ENCODE measurements at places on chromosomes 6 and 20.
A peak's percentile ranks its signal among the peaks of the same experiment; 100 is the strongest.

DNA sequence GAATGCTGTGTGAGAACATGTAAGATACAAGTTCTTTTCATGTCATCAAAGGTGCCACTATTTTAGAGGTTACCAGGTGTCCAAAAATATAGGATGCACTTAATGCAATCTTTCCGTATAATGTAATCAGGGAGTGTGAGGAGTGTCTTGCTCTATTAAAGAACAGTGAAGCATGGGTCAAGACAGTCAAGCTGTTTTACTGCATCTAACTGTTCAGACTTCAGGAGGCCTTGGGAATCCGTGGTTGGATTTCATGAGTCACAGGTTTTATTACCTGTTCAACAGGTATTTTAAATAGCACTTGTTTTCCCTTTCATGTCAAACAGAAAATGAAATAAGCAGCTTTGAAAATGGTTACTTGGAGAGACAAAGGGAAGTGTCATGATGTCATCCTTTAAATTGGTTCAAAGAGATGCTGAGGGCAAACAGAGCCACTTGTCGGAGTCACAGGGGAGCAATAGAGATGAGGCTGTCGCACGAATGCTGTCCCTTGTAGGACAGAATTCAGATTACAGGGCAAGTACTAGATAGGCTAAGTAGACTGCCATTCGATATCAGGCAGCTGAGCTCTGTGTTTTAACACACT lies 621.5 kb downstream of the QKI start:
- DNase-seq, result no peak

DNA sequence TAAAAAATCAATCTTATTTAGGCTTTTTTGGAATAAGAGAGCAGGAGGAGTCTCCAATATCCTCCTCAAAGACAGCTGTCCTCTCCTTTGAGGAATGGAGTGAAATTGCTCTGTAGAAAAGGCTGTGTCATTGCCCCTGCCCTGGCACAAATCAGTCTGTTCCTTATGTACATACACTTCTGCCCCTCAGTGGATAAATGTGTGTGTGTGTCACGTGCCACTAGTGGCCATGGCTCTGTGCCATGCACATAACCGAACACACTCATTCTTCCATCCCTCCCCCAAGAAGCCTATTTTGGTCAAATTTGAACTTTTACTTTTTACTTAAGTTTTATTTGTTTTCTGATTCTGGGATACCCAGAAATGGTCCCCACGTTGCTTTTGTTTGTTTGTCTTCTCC lies 49.2 kb downstream of the ANKS1A start:
- DNase-seq, result no peak

GRCh38 chr6:45667766-45668165 lies 290.0 kb upstream of the SUPT3H start:
- DNase-seq, result no peak

GRCh38 chr6:55176958-55177357 lies 2.6 kb downstream of the HCRTR2 start:
- no peak for DNase-seq

GRCh38 chr6:56644366-56644765 lies 1.7 kb upstream of the DST start:
- no peak for DNase-seq

DNA sequence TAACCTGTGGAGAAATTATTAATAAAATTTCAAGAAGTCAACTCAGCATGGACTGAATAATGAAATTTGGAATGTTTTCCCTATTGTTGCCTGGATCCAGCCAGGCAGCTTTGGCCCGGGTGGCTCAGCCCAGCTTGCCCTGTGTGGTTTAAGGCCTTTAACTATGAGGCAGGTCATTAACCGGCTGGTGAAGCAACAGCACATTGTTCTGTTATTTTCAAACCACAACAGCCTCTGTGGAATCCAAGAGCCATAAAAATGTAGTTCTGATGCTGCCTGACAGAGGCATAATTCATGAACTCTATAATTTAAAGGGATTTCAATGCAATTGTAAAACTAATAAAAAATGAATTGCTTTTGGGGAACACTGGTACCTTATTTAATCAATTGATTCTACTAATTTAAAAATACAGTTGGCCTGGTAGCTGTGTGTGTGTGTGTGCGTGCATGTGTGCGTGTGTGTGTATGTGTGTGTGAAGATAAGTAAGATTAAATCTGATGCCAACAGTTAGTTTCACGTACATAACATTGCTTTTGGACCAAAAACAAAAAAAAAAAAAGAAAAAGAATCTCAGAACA lies 117.7 kb downstream of the RPS12 start:
- DNase-seq, result peak; percentile 5

- DNase-seq, result peak; percentile 67
These were observed 15.6 kb downstream of the STX16 start for GRCh38 chr20:58666702-58667101.

- peak; percentile 73 for DNase-seq
These were observed at the start of gene AKAP7 for GRCh38 chr6:131135244-131136020. AKAP7 (plus strand) TSS chr6:131135467; CDS start chr6:131135764, 297 bp downstream.

GRCh38 chr6:170089963-170090362 lies 200.9 kb downstream of the DLL1 start:
- no peak for DNase-seq

DNA sequence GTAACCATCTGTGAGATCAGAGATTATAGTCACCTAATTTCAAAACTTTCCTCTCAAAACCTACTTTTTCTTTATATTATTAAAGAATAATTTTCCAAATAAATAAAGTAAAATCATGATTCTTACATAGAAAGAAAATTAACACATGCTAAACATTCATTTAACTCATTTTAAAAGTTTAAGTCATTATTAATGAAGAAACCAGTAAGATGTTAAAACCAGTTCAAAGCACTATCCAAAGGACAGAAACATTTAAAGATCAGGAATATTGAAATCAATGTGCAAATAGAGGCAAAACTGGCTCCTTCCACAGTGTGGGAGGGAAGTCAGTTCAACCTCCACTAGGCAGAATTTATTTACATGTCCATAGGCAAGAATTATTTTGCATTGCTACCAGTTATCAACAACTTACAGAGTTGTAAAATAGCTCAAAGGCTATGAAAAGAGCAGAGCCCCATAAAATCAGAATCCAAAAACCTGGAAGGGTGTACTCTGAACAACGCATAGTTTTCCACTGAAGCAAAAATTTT lies 146.9 kb downstream of the KHDC1L start:
- no peak for DNase-seq

DNA sequence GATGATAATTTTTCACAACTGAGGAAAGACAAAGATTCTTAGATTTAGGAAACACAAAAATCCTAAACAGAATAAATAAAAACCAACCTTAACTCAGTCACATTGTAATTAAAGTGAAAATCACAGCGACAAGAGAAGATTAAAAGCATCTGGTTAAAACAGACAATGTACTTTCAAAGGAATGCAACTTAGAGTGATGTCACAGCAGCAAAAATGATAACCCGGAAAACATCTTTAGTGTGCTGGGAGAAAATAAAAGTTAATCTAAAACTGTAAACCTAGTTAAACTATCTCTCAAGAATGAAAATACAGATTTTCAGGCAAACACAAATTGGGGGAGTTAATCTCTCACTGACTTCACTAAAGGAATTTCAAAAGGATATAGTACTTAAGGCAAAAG lies 76.8 kb upstream of the OGFRL1 start:
- no peak for DNase-seq

DNA sequence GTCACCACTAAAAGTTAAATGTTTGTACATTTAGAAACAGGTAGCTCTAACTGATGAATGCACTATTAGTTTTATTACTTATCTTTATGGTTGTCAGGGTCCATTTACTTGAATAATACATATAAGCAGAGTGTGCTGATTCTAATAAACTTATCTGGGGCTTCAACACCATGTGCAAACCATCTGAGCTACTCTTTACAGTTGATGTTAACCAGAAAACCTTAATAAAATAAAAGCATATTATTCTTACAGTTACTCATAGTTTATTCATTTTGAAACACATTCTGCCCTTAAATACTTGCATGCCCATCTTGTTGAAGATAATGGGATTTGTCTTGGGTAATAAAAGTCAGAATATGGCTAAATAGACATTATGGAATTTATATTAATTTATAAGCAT lies 1042.2 kb downstream of the EPHA7 start:
- no peak for DNase-seq

DNA sequence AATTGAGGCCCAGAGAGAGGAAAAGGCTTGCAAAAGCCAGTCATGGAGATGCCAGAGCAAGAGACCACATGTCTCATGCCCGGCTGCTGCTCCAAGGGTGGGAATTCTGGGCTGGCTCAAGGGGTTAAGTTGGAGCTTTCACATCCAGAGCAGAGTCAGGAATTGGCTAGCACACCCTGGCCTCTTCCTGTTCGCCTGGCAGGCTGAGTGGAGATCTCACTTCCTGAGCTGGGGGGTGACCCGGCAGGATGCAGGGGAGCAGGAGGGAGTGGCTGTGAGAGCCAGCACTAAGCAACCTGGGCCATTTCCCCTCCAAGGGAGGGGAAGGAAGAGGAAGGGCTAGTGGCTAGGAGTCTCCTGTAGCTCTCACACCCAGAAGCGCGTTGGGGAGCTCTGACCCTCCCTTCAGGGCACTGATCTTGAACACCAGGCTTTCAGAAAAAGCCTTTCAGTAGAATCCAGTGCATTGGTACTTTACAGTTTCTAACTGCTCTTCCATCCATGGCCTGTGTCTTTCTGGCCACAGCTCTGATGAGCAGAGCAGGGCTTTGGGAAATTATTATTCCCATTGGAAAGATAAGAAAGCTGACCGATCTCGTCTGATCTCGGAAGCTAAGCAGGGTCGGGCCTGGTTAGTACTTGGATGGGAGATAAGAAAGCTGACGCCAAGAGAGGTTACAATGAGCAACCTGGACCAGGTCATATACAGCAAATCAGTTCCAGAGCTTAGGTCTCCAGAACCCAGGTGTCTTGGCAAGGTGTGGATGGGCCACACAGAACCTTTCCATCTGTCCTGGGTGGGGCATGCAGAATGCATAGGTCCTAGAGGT lies 2.2 kb upstream of the CCM2L start:
- no peak for DNase-seq

DNA sequence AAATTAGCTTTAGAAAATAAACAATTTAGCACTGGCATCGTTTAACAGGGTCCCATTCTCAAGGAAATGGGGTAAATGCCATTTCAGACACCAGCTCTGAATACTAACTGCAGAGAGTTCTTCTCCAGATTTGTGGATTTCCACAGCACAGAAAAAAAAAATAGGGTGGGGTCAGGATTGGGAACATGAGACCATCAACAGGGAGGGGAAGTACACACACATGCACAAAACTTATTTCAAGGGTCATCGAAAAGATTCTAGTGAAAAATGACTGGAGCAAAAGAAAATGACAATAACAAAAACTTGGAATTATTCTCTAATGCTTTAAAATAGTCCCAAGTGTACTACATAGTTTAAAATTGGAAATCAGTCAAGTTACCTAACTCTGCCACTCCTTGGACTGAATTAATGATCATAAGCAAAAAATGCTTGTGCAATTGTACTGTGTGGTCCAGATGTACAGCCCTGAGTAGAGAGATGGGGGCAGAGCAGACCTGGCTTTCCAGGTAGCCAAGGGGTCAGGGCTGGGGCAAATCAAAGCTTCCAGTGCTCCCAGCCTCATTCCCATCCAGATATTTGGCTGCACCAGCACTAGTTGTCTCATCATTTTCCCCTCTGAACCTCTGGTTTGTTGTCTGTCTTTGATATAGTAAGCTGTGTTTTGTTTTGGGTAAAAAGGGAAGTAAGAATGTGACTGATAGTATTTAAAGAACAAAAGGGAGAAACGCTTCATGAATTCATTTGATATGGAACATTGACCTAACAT lies 152.4 kb downstream of the SOBP start:
- DNase-seq, result no peak

- DNase-seq, result no peak
These were observed 263.9 kb upstream of the PRND start for GRCh38 chr20:4457566-4458543.

- DNase-seq, result no peak
These were observed 208.7 kb downstream of the PRL start for GRCh38 chr6:22087960-22088706.

DNA sequence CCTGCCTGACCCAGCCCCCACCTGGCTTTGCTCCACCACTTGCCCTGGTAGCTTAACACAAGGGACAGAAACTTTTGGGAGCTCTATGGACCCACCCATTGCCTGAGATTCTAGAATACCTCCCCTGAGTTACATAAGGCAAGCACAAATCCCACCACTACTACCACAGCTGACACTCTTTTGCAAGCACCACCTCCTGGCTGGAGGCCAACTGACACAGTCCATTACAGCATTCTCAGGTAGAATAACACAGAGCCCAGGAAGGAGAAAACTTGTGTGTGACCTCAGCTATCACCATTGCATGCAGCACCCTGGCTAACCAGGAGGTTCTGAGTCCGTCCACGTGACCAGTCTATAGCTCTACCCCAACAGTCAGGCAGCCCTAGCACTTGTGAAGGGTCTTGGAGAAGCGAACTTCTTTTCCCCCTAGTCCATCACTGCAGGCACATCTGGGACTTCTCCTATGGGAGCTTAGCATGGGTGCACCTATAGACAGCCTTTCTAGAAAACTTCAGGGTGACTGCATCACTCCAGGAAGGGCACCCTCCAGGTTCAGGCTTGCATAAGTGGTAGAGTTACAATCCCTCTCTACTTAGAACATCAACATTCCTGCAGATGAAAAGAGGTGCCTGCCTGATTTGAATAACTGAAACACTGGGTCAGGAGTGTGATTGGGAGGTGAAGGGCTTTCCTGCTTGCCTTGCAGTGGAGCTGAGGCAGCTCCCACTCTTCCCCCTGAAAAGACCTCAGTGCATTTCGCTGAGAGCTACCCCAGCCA lies 30.1 kb downstream of the CITED2 start:
- no peak for DNase-seq

DNA sequence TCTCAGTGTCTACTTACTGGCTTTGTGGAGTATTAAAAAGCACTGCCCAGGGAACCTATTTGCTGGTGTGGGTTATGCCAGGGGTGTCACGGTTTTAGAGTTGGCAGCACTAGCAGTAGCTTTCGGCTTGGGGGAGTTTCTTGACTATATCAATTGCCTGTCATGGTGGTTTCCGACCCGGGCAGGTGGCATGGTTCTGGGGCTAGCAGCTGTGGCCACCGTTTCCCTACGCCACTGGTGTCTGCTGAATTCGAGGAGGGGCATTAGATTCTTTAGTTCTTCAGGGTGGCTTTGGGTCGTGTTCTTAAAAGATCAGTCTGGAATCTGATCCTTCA lies 55.6 kb upstream of the FOXC1 start:
- DNase-seq, result no peak

DNA sequence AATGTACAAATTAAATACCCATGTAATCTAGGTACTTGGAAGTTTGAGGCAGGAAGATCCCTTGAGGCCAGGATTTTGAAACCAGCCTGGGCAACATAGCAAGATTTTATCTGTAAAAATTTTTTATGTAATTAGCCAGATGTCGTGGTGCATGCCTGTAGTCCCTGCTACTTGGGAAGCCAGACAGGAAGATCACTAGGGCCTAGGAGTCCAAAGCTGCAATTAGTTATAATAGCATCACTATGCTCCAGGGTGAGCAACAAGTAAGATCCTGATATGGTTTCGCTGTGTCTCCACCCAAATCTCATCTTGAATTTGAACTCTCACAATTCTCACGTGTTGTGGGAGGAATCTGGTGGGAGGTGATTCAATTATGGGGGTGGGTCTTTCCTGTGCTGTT lies 535.8 kb downstream of the TENT5A start:
- no peak for DNase-seq

All from Caki2 (cell line).